ENCODE measurements at places on chromosomes 5 and 9.
A peak's percentile ranks its signal among the peaks of the same experiment; 100 is the strongest.

GRCh38 chr9:84779883-84780282 is 110.4 kb downstream of the NTRK2 start:
- DNase-seq: no peak

- no peak for DNase-seq
Measured at GRCh38 chr9:108972186-108972585, 38.0 kb downstream of the ABITRAM start.

DNA sequence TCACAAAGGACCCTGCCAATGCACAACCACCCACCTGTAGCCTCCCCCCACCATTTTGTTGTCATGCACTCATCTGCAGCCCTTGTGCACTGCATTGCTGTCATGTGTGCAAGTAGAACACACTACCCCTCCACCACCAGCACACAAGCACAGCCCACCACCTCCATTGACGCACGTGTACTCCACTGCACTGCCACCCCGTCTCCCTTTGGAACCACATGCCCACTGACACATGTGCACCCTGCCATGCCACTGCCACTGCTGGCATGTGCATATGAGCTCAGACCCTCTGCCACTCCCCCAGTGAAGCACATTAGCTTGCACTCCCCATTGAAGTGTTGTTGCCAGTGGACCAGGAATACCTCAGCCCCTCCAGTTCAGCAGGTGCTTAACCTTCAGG is 530.3 kb upstream of the ACO1 start:
- no peak for DNase-seq

DNA sequence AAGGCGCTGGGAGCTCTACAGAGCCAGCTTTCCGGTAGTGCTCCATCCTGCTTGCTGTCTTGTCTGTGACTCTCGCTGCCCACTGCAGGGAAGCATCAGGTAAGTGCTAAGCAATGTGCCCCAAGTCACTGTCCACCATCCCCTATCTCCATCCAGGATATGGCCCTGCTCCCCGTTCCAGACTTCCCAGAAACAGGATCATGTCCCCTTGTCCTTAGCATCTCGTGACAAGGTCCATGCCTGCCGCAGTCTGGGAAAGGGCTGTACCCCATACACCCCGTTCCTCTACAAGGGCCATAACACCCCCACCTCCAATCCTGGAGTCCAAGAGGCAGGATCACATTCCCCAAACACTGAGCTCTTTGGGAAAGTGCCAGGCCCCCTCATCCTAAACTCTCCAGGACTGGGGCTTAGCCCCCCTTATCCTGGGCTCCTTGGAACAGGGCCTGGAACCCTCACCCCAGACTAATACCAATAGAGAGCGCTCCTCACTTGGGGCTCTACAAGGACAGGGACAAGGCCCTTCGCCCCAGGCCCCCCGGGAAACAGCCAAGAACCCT is 566 bp downstream of the RPP25L start:
- no peak for DNase-seq

DNA sequence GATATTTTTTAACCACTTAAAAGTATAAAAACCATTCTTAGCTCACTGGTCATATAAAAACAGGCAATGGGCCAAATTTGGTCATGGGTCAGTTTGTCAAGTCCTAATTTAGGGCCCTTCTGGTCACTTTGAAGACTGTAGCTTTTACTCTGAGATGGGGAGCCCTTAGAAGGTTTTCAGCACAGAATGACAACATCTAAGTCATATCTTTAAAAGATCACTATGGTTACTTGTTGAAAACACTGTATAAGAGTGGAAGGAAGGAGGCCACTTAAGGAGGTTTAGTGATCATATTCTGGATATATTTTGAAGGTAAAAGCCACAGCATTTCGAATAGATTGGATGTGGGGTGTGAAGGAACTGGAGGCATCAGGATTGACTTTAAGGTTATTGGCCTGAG is 76.7 kb downstream of the STRBP start:
- DNase-seq: no peak

- DNase-seq: no peak
Measured at GRCh38 chr5:52457810-52458209, 329.9 kb upstream of the ITGA1 start.

DNA sequence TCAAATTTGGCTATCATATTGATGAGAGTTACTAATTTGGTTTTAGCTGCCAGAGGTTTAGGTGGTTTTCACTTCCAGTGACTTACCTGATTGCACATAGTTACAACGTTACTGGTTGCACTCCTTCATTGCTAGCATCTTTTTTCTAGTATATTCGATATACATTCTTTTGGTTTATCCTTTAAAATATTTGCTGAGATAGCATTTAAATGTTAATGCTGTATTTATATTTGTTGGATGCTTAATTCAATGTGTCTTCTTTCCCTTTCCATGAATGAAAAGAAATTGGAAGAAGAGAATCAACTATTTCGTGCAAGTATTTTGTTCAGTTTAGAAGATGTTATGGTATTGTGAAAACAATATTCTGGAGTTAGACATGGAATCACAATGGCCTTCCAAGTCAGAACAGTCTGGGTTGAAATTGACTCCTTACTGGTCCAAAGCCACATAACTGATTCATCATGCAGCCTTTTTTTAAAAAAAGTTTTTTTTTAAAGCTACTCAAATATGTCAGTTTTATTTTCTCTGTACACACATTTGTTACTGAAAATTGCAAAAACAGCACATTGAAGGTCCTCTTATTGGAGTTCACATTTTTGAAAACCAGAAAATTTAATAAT is 2.2 kb downstream of the SPIN1 start:
- no peak for DNase-seq

DNA sequence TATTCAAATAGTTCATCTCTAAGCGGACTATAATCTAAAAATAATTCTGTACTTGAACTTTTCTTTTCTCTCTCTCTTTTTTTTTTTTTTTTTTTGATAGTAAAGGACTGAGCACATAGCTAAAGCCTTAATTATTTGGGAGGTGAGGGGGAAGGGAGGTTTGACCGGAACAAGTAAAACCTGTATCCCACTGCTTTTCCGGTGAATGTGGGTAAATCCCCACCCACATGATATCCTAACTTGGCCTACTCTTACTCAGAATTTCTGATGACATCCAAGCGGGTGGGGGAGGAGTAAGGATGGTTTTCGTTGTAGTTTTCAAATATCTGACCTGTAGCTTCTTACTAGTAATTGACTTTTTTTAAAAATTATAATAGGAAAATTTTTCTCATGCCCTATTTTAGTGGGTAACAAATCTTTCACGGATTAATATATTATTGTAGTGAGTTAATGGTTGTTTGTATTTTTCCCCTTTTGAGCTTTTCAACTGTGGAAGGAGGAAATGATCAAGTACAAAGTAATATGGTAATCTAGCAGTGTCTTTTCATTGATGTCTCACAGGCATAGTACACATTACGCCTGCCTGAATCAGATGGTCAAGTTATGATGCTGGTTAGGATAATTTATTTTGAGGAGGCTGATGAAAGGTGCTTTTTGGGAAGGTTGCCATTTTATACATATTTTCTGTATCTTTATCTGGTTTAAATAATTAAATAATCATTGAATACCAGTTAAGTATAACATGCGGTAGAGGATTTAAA is 2.2 kb upstream of the ELL2 start:
- DNase-seq: peak; percentile 36

DNA sequence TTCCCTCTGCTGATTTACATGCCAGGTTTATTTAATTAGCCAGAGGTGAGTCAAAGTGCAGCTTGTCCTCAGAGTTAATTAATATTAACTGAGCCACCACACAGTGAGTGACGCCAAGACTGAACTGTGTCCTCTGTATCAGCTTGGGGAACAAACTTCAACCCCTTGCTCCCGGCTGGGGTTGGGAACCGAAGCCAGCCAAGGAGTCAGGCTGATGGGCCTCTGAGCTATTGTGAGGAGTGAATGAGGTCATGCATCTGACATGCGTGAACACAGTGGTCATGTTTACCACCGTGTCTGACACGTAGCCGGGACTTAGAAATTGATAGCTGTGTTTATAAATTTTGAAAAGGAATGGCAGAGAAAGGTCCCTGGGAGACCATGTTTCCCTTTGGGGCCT is 17.1 kb downstream of the IGIP start:
- no peak for DNase-seq

DNA sequence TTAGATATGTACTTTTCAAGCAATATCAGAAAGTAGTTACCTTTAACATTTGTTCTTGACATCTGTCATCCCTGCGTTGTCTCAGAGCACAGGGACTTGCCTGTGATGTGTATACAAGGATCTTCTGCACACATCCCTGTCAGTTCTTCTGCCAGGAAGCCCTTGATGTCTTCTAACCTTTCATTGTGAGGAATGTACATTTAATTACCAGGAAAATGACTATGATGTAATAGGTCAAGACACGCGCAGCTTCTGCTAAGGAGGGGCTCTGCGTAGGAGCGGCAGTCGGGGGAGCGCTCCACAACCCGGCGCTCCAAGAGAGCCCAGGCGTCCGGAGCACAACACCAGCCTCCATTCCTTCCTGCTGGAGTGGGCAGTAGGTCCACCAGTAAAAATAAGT is 119.7 kb downstream of the IRX2 start:
- DNase-seq: no peak

- no peak for DNase-seq
Measured at GRCh38 chr9:134863306-134863902, 17.2 kb upstream of the FCN2 start.

DNA sequence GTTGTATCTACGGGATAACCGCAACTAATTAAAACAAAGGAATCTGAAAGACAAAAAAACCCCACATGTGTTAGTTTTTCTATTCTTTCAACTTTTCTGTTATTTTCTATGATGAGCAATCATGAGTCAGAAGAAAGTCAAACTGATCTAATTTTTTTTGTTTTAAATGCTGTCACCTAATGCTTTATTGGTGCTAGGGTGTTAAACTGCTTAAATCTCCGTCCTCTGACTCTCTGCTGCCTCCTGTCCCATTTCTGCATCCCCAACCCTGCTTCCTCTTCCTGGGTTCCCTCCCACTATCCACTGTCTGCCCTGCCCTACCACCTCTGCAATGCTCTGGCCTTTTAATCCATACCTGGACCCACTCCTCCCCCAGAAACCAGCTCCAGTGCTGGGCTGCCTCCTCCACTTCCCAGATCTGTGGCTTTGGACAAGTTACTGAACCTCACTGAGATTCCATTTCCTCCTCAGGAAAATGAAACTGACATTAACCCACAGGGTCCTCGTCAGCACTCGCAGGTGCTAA is 15.7 kb downstream of the PTPN3 start:
- DNase-seq: no peak

- DNase-seq: no peak
Measured at GRCh38 chr9:114561771-114562170, 25.8 kb upstream of the ATP6V1G1 start.

DNA sequence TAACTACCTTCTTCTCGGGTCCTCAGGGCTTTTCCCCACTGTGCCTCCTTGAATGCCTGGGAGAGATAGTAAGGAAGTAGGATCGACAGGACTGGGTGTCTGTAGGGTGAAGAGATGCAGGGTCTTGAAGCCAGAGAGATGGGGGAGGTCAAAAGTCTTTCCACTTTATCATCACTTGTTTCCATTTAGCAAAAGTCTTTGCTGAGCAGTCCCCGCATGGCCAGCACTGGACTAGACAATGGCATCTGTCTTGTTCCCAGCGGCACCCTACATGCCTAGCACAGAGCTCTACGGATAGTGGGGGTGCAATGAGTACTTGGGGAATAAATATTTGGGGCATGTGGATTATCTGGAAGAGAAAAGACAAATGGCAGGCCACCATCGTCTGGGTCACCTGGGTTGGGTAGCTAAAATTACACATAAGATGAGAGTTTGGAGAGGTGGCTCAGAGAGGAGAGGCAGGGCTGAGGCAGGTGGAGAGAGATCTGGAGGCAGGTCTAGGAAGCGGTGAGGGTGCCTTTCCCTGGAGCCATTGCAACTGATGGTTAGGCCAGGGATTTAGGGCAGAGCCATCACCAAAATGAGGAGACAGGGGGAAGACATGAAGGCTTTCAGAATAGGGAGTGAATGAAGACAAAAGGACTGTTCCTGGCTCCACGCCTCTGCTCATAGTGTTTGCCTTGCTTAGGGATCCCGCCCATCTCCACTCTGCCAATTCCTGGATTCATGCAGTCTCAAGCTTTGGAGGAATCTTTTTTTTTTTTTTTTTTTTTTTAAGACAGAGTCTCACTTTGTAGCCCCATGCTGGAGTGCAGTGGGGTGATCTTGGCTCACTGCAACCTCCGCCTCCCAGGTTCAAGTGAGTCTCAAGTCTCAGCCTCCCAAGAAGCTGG is 250.8 kb upstream of the KLF4 start:
- no peak for DNase-seq

DNA sequence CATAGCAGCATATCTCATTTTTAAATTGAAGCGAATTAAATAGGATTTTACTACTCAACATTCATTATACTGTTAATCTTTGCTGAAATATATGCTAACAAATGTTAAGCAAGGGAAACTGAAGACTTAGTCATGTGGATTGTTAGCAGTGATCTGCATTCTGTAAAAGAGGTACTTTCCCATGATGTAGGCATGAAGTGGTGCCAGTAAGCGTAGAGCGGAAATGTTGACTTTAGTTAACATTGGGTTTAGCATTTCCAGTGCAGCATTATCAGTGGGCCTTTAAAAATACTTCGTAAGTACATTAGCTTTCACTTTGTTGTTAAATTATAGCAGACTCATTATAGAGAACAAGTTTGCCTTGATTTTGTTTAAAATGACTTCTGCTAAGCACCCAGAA is 130.3 kb downstream of the CDC42SE2 start:
- no peak for DNase-seq

GRCh38 chr5:74471875-74472274 is 168.7 kb downstream of the ENC1 start:
- no peak for DNase-seq

GRCh38 chr9:89218040-89218928 is 39.7 kb upstream of the SHC3 start:
- no peak for DNase-seq

DNA sequence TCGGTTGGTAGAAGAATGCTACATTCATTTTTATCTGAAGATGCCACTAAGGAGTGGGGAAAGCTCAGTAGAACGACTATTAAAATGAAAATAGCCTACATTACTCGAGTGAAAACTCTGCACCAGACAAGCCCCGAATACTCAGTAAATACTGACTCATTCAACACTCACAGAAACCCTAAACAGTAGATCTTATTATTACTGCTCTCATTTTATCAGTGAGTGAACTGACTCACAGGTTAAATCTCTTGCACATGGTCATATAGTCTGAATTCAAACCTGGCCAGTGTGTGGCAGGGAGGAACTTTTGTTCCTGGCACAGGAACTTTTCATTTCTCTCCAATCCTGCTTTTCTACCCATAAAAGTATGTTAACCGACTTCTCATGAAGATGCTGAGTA is 9.6 kb upstream of the PAPPA start:
- DNase-seq: no peak

DNA sequence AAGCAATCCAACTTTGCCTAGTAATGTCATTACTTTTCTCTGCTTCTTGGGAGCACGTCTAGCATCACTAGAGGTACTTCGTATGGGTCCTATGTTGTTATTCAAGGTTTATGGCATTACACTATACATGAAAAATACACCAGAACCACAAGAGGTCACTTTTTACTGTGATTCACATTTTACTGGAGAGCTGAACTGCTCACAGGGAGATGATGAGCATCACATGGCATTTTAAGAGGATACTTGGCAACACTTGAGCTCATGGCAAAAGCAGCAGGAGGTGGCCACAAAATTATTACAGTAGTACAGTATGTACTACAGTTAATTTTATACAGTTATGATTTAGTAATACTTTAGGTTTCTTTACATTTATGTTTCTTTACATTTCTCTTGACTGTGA is 223.4 kb downstream of the PARP8 start:
- DNase-seq: no peak

GRCh38 chr5:3590967-3591900 is 4.4 kb upstream of the IRX1 start:
- DNase-seq: no peak

All from stimulated activated naive CD8-positive, alpha-beta T cell treated with anti-CD3 and anti-CD28 coated beads, Interleukin-15, Interleukin-2, amounts not matched to agents 100 U/mL and 50 U/mL, for 24 hours (primary cell).